ENCODE measurements at places on chromosomes 12 and 14.

DNA sequence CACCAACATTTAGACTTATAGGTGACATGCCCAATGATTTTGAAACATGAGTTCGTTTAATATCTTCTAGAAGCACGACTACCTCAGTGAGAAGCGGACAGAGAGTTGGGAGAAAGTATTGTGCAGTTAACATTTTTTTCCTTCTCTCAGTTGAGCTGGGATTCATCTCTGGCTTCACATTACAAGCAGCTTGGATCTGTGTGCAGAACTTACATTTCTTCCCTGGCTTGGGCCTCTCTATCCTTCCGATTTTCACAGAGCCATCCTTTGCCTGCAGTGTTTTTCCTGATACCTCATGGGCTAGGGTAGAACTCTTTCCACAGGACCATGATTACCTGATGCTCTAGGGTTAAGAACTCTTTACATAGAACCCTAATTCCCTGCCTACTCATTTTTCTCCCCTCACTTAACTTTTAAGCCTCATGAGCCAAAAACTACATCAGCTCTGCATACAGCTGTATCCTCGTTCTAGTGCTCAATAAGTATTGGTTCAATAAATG lies 86.5 kb downstream of the FLRT2 start:
- DNase-seq, result no peak

DNA sequence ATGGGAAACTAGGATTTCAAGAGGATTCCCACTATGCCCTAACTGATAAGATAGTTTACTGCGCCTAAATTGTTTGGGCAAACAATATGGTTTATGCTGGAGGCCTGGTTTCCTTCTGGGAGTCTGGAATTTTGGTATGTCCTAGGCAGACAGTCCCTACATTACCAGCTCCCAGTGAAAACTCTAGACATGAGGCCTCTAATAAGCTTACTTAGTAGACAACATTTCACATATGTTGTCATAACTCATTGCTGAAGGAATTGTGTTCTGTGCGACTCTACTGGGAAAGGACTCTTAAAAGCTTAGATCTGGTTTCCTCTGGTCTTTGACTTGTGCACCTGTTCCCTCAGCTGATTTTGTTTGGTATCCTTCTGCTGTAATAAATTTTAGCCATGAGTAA lies 18.0 kb upstream of the PRPF39 start:
- no peak for DNase-seq

- no peak for DNase-seq
Measured at GRCh38 chr12:119082496-119082895, 96.2 kb upstream of the HSPB8 start.

DNA sequence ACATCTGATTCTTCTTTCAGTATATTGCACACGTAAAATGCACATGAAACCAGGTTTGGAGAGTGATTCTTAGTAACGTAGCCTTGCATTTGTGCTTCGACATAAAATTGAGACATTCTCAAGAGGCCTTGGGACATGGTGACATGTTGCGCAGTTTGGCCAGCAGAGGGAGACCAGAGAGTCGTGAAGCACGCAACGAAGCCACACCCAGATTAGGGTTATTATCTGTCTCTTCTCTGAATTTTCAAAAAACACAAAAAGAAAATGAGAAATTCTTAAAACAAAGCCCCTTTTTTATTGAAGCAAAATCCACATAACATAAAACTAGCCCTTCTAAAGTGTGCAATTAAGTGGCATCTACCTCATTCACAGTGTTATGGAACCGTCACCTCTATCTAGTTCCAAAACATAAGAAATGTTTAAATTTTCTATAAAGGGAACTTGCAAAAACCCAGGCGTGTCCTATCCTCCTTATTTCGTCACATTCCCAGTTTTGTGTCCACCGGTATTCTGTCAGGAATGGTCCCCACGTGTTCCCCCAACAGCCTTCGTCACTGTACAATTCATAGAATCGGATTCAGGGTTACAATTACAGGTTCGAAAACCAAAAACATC lies 108.8 kb upstream of the ATF7IP start:
- peak; percentile 63 for DNase-seq

DNA sequence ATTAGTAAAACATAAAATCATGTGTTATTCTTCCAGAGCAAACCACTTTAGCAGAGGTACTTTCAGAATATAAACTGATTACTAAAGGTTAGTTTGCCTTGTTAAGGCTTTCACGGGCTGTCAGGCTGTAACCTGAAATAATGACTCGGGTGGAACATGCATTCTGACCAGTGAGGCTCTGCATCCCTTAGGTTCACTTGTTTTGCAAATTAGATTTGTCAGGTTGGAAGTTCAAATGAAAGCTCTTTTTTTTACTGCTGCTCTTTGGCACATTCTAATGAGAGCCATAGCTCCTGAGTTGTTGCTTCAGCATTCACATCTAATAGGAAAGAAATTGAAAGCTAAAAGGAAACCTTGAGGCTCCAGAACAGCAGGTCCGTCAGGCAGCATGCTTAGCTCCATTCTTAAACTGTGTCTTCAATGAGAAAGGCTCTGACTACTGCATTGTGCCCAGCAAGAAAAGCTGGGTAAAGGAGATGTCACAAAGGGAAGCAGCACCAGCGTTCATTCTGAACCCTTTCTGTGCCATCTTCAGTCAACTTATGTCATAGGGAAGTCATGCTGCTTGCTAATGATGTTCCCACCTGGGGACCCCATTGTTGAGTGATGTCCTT lies 445.5 kb upstream of the FBXO33 start:
- no peak for DNase-seq

GRCh38 chr12:124177276-124177950 lies 117.5 kb upstream of the RFLNA start:
- no peak for DNase-seq

GRCh38 chr12:45204757-45205156 lies 11.1 kb upstream of the ANO6 start:
- DNase-seq, result no peak

DNA sequence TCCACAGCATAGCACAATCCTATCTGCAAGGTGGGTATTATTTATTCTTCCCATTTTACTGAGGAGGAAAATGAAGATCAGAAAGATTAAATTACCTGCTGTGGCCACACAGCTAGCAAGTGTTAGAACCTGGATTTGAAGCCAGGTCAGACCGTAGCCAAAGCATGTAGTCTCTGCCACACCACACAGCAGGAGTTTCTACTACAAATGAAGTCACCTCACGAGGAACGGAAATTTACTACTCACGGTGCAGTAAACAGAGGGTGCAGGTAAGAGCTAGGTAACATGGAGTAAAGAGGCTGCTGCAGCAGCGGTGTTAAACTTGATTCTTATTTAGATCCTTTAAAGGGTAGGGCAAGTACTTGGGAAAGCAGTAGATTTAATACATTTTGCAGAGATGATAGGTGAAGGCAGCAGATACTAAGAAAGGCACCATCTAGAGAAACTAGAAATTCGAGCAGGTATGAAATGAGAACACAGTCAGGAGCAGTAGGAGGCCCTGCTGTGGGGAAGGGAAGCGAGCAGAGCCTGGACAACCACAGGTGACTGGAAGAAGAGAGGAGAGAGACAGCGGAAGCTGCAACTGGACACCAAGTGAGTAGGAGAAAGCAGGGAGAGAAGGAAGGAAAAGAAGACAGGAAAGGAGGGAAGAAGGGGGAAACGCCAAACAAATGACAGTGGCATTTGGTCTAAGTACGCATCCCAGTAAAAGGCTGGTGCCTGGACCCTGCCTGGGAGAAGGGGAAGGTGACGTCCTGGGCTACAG lies 21.5 kb downstream of the SPTB start:
- no peak for DNase-seq

DNA sequence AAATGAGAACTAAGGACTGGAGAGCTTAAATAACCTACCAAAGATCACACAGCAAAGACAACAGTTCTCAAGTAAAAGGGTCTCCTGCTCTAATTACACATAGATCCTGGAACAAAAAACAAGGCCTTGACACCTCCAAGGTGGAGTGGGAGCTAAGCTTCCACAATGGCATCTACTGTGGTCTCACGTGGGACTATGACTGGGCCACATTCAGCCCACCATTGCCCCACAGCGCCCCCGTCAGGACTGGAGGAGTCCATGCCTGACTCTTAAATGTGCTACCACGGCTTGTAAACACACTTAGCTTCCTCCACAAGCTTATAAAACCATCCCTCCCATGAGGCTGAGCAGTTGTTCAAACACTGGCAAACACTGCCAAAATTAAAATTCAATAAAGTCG lies 88.5 kb downstream of the GCH1 start:
- no peak for DNase-seq

DNA sequence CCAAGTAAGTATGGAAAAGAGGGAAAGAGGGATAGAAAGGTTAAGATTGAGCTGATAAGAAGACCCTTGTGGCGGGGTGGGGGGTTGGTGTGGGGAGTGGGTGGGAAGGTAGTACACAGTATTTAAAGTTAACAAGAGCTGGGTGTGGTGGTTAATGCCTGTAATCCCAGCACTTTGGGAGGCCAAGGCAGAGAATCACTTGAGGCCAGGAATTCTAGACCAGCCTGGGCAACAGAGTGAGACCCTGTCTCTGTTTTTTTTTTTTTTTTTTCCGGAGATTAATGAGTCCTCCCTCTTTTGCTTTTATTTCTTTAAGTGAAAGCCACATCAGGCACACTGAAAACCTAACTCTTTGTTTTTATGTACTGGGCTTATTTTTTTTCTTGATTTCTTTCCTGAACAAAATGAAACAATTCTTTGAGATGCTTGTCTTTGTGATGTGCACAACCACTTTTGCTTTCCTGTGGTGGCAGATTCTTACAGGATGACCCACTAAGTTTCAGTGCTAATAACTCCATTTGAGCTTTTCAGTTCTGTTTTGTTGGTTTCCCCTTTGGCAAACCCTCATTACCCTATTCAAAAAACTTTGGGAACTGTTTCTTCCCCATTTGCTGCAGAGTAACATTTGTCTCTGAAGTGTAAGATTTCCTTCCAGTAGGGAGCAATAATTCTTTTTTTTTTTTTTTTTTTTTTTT lies 54.8 kb downstream of the WNK1 start:
- no peak for DNase-seq

GRCh38 chr12:68686262-68686594 lies 550 bp upstream of the NUP107 start:
- no peak for DNase-seq

DNA sequence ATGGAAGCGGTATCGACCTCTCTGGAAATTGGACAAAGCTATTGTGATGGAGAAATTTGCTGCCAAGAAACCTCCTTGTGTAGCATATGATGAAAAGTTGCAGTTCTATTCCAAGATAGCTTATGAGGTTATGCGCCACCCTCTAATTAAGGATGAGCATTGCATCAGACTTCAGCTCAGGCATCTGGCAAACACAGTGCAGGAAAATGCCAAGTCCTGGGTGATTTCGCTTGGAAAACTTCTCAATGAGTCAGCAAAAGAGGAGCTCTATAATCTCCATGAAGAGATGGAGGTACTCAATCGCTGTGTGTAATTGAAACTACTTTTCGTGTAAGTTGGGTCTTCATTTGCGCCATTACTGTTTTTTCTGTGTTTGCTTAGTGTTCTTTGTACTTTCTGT lies 51.2 kb downstream of the DNAH10 start:
- no peak for DNase-seq

- DNase-seq, result no peak
Measured at GRCh38 chr12:55938826-55939501, 8.0 kb downstream of the DGKA start.

DNA sequence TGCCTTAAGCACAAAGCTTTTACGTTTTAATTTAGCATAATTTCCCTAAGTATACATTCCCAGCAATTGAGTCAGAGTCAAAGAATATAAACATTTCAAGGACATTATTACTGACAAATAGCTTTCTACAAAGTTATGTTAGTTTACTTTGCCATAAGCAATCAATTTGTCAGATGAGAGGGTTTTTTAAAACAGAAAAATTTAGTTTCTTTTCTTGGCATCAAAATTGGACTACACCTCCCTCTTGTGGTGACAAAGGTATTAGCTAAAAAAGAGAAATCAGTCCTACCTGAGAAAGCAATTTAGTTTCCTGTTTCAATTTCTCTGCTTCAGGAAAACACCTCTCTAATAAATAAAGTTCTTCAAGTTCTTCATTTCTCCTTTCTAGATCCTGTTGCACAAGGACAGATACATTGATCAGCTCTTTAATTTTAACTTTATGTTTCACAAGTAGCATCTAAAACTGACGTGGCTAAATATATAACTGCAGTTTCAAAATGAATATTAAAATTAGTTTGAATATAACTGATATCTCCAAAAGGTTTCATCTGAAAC lies 39.9 kb downstream of the DNAI7 start:
- DNase-seq, result no peak

DNA sequence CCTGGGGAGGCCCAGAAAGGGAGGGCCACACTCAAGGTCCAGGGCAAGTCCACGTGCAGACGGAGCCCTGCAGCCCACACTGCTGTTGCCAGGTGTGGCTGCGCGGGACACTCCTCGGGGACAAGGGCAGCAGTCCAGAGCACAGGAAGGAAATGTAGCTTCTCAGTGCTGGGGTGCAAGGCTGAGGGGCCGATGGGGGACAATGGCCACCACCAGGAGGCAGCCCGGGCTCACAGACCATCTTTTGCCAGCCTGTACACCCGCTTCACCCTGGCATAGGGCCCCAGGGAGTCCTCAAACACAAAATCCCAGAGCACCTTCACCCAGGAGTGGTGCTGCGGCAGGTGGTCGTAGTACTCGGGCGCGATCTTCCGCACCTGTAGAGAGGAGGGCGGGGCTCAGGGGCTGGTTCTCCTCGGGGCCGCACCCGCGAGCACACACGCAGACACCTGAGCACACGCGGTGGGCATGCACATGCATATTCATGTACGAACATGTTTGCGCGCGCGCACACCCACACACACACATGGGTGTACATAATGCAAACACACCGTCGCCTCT lies 12.8 kb downstream of the DEGS2 start:
- DNase-seq, result no peak

GRCh38 chr12:45439039-45439438 lies 223.1 kb downstream of the ANO6 start:
- no peak for DNase-seq

GRCh38 chr12:103727638-103728037 lies 113.4 kb downstream of the NT5DC3 start:
- no peak for DNase-seq

- DNase-seq, result no peak
Measured at GRCh38 chr14:85308531-85309300, 221.2 kb upstream of the FLRT2 start.

DNA sequence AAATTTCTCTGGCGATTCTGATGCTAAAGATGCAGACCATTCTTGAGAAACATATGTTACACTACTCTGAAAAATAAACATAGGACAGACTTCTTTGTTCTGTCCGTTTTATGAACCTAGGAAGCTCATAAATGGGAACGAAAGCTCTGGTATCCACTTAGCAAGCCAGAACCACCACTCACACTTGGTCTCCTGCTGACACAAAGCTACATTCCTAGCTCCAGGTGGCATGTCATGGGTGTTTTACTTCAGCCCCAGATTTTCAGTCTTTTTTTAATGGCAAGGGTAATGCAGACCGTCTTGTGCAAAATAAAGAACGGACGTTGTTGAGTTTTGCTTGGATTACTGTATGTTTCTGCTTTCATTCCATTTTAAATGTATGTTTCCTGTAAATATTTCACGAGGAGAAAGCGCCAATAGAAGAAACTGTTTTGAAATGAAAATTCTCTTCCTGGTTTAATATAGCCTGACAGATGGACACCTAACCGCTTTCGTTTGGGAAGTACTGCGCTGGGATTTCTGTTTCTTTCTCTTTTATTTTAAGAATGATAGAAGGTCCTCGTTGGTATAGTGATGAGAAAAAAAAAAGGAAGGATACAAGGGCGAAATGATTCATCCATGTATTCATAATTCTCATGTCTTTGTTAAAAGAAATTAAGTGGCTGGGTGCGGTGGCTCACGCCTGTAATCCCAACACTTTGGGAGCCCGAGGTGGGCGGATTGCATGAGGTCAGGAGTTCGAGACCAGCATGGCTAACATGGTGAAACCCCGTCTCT lies 871 bp upstream of the COQ5 start:
- no peak for DNase-seq

Measured in T-helper 17 cell (primary cell).